ENCODE measurements at places on chromosomes 7 and 10. TPM values are rescaled to one million over a fixed set of nuclear protein-coding genes. Genes with fewer than 3 reads are reported as not detected.

DNA sequence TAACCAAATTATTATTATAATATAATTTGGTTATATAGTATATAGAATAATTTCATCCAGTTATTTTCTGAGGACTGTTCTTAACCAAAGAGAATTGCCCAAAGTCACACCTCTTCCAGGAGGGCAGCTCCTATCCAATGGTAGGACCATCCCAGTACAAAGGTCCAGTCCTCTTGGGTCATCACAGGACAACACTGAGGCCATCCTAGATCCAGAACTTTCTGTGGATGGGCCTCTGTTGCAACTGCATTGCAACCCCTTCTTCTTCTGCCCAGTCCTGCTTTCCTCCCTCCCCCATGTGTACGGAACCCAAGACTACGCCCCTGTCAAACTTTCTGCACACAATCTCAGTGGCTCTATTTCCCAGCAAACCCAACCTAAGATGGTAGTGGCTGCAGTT lies 5.4 kb upstream of the HABP2 start:
- DNase-seq, result no peak

GRCh38 chr7:25173184-25173583 lies 48.1 kb upstream of the CYCS start:
- DNase-seq, result no peak

GRCh38 chr7:44305564-44306507 lies 19.6 kb downstream of the CAMK2B start:
- no peak for DNase-seq

- no peak for DNase-seq
Measured at GRCh38 chr7:78333530-78334425, 535.2 kb downstream of the PHTF2 start.

SCIN gene
- total RNA-seq, result 1.6 TPM

GPR158 gene
- not detected for total RNA-seq
